Activated naive CD8-positive, alpha-beta T cell treated with anti-CD3 and anti-CD28 coated beads for 36 hours (primary cell): ENCODE measurements at places on chromosomes 7 and 10. TPM values are rescaled to one million over a fixed set of nuclear protein-coding genes. Genes with fewer than 3 reads are reported as not detected.

DNA sequence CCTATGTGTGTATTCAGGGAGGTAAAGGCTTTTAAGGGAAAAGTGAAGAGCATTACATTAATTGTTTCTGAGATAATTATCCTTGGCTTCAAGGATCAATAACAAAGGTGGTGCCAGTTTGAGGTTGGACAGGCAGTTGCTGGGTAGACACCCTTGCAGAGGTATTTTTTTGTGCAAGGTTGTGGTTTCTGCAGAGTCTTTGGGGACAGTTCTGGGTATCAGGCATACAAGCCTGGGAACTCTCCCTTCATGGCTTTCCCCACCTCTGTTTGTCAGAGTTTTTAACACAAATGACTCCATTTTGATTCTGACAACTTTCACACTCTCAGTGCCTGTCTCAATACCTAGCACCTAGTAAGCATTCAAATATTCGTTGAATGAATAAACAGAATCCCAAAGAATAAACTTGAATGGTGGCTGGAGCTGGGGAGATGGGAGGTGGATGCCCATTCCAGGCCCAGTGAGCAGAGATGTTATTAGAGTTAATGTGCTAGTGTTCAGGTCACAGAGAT lies 7.4 kb upstream of the OSBPL3 start:
- no peak for DNase-seq

The EVX1 gene
- total RNA-seq, result not detected

The MBL2 gene
- not detected for total RNA-seq

GRCh38 chr10:79431428-79431827 lies 14.0 kb downstream of the ZCCHC24 start:
- DNase-seq, result no peak

DNA sequence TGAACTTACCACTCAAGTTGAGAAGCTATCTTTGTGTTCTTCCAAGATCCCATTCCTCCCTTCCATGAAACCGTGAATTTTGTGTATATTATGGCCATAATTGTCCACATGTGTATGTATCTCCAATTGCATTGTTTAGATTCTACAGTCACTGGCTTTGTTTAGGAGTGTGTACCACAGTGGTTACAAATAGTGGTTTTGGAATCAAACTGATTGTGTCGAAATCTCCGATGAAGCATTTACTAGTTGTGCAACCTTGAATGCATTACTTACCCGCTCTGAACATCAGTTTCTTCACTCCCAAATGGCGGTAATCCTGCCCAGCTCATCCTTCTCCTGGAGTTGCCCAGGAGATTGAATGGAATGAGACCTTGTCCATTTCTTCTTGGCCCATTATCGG lies 145.0 kb upstream of the ZNF32 start:
- DNase-seq, result no peak

DNA sequence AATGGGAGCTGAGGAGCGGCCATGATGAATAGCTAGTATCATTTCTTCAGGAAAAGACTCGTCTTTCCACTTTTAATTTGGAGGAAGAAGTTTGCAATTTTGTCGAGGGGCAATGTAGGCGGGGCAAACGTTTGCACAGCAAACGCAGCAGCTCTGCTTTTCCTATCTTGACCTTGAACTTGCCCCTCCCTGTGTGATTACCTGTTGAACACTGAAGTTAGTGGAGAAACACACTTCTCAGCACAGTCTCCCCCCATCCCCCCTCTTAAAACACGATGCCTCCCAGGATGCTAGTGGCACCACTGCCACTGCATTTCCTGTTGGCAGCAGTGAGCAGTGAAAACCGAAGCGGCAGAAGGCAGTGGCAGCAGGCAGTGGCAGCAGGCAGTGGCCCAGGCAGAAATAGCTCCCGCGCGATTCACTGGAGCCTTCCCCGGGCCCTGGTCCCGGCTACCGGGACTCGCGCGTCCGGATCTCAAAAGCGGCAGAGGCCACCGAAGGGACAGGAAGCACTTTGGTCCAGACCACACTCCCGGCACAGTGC lies at the start of gene EPDR1:
TSS of gene EPDR1 (plus strand) at position 336 of the 544 bp plus-strand sequence. CDS start 300 bp downstream, outside the sequence.
- DNase-seq, result peak; percentile 45

GRCh38 chr7:80804589-80804988 lies 114.3 kb downstream of the SEMA3C start:
- DNase-seq, result no peak

The SLC13A1 gene
- not detected for total RNA-seq

DNA sequence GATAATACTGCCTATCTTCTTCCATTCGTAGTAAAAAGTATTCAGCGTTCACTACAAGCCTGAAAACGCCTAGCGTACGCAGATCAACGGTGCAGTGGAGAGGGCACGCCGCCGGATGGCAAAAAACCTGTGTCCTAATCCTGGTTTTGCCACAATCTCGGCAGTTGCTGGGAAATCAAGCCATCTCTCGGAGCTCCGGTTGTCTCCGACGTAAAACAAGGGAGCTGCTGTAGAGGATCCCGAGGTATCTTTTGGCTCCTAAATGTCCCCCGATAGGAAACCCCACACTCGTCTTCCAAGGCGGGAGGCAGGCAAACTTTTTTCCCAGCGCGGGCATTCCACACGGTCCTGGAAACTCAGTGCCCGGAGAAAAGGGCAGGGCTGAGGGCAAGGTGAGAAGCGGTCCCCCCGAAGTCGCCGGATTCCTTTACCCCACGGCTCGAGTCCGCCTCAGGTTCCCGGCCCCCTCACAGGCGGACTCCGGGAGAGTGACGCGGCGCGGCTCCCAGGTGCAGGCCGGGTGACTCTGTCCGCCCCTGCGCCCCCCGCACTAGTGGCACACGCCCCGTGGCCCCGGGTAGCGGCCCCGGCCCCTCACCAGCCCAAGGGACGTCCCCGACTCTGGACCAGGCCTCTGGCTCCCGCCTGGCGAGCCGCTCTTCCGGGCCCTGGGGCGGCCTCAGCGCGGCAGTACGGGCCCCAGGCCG lies 649 bp downstream of the IDE start:
- peak; percentile 52 for DNase-seq

- no peak for DNase-seq
These were observed 16.6 kb downstream of the ARID5B start for GRCh38 chr10:61918140-61918539.

The COL13A1 gene
- total RNA-seq, result not detected

The CTTNBP2 gene
- not detected for total RNA-seq

GRCh38 chr7:116231949-116232348 lies 21.6 kb downstream of the TES start:
- DNase-seq, result no peak

GRCh38 chr10:28850784-28851183 lies 173.5 kb downstream of the BAMBI start:
- DNase-seq, result no peak

The MRPS33 gene
- total RNA-seq, result 116 TPM

DNA sequence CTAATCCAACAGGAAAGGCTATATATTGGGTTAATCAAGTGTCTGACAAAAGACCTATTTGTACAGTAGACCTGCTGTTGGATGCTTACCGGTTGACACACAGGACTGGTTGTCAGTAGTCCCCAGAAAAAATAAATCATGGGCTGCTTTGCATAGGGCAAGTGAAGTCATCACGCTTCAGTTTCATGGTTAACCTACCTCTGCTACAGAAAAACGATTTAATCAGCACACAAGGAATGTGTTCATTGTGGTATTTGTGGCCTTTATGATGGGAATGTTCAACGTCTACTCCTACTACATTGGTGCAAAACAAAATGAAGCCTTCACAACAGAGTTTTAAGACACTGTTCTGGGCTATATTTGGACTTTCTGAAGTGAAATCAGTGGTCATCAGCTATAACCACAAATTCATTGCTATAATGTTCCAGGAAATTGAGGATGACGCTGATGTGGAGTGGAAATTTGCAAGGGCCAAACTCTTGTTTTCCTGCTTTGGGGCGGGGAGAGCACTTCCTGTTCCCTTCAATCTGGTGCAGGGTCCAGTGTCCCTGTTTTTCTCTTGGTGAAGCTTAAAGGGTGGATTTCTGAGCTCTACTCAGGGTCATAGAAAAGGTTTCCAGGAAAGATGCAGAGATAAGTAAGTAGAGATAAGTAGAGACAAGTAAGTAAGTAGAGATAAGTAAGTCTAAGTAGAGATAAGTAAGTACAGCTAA lies 39.3 kb upstream of the GGCT start:
- DNase-seq, result no peak

The HPSE2 gene
- not detected for total RNA-seq

The HOXA2 gene
- not detected for total RNA-seq

DNA sequence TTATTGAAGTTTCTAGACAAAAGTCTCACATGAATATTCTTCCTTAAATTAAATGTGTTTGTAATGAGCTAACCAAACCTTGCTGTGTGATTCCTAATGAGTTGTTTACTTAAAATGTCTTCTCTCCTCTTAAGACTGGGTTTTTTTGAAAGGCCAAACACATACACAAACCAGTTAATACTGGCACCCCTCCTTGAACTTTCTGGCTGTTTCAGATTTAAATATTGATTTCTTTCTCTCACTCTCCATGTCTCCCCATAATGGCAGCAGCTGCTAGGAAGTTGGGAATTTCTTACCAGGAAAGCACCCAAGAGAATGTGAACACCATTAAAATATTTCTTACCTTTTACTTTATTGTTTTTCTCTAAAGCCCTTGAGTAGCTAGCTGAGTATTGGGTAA lies 11.4 kb upstream of the PTN start:
- DNase-seq, result no peak

The FAM25G gene
- not detected for total RNA-seq

- DNase-seq, result no peak
These were observed 96.4 kb upstream of the AOAH start for GRCh38 chr7:36820527-36821170.

DNA sequence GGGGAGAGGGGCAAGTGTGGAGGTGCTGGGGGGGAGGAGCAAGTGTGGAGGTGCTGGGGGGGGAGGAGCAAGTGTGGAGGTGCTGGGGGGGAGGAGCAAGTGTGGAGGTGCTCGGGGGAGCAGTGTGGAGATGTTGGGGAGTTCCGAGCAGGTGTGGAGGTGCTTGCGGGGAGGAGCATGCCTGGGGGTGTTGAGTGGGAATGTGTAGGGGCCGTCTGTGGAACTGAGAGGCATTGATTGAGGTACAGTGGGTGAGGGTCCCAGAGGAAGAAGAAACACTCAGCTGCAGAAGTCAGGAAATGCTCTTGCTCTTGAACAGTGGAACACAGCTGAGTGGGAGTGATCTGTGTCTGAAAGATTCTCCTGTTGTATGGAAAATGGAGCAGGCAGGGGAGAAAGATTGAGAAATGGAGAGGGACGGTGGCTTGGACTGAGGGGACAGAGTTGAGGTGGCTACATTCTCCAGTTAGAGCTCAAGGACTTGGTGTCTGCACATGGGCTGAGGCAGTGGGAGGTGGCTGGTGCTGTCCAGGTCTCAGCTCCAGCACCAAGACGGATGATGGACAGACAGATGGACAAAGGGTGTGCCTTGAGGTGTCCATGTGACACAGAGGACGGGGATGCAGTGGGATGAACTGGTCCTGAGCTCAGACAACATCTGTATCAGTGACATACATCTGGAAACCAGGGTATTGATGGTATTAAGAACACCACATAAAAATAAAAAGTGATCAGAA lies 25.2 kb upstream of the NCAPG2 start:
- no peak for DNase-seq

The CYP26C1 gene
- not detected for total RNA-seq

The LIPK gene
- total RNA-seq, result not detected

- DNase-seq, result no peak
These were observed 106.0 kb downstream of the COL26A1 start for GRCh38 chr7:101468546-101469275.

DNA sequence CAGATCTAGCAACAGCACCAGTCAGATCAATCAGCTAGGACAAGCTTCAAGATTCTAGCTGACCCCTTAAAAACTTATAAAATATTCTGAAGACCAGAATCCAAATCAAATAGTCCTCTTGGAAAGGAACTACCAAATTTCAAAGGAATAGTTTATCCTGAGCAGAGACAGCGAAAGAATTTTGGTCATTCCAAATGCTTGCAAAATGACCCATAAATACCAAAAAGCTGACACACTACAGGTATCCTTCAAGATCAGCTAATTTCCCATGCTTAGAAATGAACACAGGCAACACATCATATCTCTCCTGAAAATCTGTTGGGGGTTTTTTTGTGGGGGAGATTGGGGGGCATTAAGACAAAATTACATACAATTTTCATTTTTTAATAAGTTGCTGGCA lies 78.8 kb downstream of the PDSS1 start:
- no peak for DNase-seq

- DNase-seq, result no peak
These were observed 131.8 kb upstream of the GNAI1 start for GRCh38 chr7:80002865-80003264.

DNA sequence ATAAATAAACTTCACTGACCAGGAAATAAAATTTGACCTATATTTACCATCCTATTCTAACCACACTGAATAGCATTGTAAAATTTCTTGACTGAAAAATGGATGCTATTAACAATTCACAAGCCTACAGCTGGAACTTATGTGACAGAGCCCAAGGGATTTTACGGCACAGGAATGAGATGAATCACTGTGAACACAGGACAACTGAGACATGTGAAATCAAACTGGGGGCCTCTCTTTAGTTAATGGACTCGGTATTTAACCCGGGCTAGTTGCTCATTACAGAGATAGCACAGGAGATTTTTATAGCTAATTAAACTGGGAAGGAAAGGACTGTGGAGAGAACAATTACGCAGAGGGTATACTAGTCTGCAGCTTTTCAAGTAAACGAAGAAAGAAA lies 100.6 kb downstream of the MICU1 start:
- DNase-seq, result no peak

DNA sequence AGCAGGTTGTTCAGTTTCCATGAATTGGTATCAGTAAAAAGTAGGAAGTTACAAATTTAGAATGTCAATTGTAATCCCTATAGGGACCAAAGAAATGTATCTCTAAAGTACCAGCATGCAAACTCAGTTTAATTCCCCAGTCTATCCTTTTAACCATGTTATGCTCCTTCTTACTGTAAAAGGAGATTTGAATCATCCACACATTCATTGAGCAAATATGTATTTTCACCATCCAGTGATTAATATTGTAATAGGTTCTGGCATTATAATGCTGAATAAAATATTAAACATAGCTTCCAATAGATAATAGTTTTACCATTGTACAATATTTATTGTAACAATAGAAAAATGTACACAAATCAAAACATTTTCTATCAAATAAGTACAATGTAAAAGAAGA lies 228.2 kb upstream of the SEMA3A start:
- no peak for DNase-seq

DNA sequence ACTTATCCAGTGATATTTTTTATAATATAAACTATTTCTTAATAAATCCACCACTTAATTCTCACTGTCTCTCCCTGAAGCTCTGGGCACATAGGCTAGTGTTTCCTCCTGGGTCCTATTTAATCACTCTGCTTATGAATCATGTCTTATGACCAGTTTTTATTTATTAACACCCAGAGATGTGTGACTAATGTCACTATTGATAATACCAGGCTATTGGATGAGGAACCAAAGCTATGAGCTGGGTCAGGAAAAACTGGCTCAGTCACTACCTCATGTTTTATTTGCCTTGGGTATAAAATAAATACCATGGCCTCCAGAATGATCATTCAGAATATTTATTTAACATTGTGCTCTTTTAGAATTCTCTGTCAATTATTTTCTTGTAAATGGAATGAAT lies 5.2 kb downstream of the SEMA3E start:
- no peak for DNase-seq
